ENCODE measurements at places on chromosomes 11 and 22.

- no peak for DNase-seq
Observed at GRCh38 chr11:44159848-44160721, 64.6 kb downstream of the EXT2 start.

DNA sequence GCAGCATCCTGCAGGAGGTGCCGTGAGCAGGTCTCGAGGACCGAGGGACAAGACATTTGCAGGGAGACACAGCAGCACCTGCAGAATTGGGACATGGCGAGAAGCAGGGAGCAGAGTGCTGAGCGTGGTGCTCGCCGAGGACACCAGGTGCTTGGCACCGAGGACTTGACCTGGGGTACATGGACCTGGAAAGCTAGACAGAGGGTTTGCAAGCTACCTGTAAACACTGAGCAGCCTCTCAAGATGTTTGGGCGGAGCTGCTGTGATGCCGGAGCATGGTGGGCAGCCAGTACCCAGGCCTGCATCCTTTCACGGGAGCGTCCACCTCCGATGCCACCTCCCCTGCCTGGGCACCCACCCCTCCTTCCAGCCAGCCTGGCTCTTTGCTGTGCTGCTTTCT lies 773.2 kb downstream of the TBC1D22A start:
- DNase-seq, result no peak

DNA sequence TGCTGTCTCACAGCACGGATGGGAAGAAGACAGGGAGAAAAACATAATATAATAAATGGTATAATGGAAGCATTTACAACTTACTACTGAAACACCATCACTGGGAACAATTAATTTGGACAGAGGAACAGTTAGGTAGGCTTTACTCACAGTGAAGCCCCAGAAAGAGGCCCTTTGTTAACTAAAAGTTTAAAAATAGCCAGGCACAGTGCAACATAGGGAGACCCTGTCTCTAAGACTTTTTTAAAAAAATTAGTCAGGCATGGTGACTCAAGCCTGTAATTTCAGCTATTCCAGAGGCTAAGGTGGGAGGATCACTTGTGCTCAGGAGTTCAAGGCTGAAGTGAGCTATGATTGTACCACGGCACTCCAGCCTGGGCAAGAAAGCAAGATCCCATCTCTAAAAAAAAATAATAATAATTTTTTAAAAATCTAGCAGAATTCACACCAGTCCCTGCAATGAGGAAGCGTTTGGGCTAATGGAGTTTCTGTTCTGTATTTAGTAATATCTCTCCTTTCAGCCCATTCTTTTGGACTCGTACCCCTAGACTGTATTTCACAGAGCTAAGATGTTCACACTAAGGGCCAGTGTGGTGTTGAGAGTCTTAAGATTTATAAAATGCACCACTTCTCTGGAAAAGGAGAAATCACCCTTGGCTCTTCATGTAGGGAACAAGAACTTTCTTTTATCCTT lies 275.5 kb downstream of the SOX6 start:
- DNase-seq, result no peak

DNA sequence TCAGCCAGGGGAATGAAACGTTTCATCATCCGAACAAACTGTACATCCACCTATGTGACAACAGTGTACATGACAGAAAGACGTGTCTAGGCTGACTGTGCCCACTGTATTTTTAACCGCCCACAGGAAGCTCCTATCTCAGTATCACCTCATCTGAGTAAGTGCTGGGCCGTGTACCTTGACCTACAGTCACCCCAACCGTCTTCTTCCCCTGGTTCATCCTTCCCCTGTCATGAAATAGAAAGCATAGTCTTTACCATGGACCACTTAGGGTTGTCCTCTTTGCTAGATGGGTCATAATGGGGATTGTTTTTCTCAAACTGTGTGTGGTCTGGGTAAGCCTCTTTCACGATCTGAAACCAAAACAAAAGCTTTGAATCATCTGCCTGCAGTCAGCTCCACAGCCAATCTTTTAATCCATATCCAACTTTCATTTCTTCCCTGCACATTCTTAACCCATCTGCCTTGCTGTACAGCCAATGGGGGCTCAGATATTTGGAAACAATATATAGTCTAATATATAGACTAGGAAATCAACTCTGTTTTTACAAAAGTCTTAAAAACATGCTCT lies 4.2 kb downstream of the THYN1 start:
- peak; percentile 33 for DNase-seq

GRCh38 chr11:61895046-61895717 lies 3.8 kb upstream of the FADS3 start:
- no peak for DNase-seq

GRCh38 chr11:77030834-77031414 lies 3.3 kb upstream of the B3GNT6 start:
- DNase-seq, result no peak

- no peak for DNase-seq
Observed at GRCh38 chr11:131428853-131429252, 58.4 kb downstream of the NTM start.

DNA sequence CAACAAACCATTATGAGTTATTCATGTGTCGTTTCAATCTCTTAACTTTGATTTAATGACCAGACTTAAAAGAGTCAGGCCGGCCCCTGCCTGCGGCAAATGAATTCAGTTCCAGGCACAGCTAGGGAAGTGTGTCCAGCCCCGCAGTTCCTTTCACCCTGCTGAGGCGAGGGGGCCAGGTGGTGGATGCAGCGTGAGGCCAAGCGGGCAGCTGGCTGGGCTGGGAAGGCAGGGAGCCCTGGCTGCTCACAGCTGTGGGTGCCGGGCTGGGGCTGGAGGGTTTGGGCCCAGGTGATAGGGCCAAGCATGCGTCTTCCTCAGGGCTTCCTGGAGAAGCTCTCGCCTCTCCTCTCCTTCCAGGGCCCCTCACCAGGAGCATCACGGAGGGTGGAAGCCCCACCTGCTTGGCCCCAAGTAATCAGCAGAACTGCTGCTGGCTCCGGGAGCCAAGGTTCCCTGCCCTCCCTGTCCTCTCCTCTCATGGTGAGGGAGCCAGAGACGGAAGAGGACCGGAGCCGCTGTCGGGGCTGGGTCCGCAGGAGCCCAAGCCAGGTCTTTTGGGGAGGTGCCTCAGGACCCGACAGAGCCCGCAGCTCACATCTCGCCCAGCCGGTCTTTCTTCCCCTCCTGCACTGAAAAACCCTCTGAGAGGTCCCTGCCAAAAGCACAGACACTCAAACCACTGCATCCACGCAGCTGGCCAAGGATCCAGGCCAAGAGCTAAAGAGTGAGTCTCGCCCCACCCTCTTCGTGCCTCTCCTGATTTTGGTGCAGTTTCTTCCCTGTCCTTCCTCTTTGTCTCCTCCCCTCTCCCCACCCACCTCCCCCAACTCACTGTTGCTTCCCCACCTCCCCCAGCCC lies 97.0 kb downstream of the ST3GAL4 start:
- no peak for DNase-seq
